Adrenal gland (tissue), 19 donors: ENCODE measurements at places on chromosomes 6 and 20. TPM values are rescaled to one million over a fixed set of nuclear protein-coding genes. Genes with fewer than 3 reads are reported as not detected.

GRCh38 chr6:11585426-11586016 lies 48.0 kb downstream of the TMEM170B start:
- H3K27me3 ChIP-seq: no peaks in the 10 kb centered on the region
- H3K4me1 ChIP-seq: no peaks in the 10 kb centered on the region
- no peak for DNase-seq
- no peaks in the 10 kb centered on the region for H3K36me3 ChIP-seq

The RIPOR2 gene
- polyA plus RNA-seq: 1.7 TPM

GRCh38 chr6:26351544-26351953 lies 13.4 kb upstream of the BTN3A2 start:
- peak; percentile 65 for DNase-seq
- H3K36me3 ChIP-seq: no peaks in the 10 kb centered on the region
- H3K27me3 ChIP-seq: no peaks in the 10 kb centered on the region

The ADAM33 gene
- polyA plus RNA-seq: 33.2 TPM

DNA sequence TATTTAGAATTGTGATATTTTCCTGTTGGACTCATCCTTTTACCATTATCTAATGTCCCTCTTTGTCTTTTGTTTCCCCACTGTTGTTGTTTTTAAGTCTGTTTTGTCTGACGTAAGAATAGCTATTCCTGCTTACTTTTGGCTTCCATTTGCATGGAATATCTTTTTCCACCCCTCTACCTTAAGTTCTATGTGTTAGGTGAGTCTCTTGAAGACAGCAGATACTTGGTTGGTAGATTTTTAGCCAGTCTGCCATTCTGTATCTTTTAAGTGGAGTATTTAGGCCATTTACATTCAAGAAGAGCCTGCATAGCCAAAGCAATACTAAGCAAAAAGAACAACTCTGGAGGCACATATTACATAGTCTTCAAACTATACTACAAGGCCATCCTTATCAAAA lies 39.2 kb downstream of the CTCFL start:
- H3K36me3 ChIP-seq: no peaks in the 10 kb centered on the region
- H3K27me3 ChIP-seq: peaks cover 6% of the 10 kb centered on the region
- no peak overlapping the region for H3K4me3 ChIP-seq
- H3K27ac ChIP-seq: no peak overlapping the region
- H3K4me1 ChIP-seq: no peaks in the 10 kb centered on the region
- DNase-seq: no peak

The OLIG3 gene
- not detected for polyA plus RNA-seq

- no peak for DNase-seq
- no peaks in the 10 kb centered on the region for H3K27me3 ChIP-seq
- H3K36me3 ChIP-seq: no peaks in the 10 kb centered on the region
- H3K4me3 ChIP-seq: no peak overlapping the region
These were observed 80.6 kb downstream of the KCNQ5 start for GRCh38 chr6:72702421-72702820.

- no peaks in the 10 kb centered on the region for H3K36me3 ChIP-seq
- DNase-seq: no peak
- no peaks in the 10 kb centered on the region for H3K27me3 ChIP-seq
- H3K4me1 ChIP-seq: peaks cover 18% of the 10 kb centered on the region
- H3K4me3 ChIP-seq: no peak overlapping the region
These were observed 61.8 kb upstream of the TIAM2 start for GRCh38 chr6:154933181-154933827.

DNA sequence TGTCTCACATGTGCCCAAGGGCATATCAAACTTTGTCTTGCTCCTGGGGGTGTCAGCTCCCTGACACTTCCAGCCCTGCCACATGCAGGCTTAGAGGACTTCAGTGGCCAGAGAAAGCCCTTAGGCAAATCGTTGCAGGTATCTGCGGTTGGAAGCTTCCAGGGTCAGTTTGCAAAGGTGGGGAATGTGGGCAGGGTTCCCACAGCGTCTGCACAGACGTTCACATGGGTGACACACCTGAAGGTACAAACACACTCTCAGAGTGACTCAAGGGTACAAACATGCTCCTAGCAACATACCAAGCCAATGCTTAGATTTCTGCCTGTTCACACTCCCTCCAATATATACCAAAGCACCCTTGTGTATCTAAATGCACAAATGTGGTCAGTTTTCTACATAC lies 30.0 kb downstream of the VSTM2L start:
- no peak for DNase-seq
- no peaks in the 10 kb centered on the region for H3K4me1 ChIP-seq
- no peak overlapping the region for H3K27ac ChIP-seq
- H3K4me3 ChIP-seq: no peak overlapping the region
- H3K27me3 ChIP-seq: no peaks in the 10 kb centered on the region

The TCP11 gene
- 0.13 TPM for polyA plus RNA-seq

The DACT2 gene
- 0.05 TPM for polyA plus RNA-seq

DNA sequence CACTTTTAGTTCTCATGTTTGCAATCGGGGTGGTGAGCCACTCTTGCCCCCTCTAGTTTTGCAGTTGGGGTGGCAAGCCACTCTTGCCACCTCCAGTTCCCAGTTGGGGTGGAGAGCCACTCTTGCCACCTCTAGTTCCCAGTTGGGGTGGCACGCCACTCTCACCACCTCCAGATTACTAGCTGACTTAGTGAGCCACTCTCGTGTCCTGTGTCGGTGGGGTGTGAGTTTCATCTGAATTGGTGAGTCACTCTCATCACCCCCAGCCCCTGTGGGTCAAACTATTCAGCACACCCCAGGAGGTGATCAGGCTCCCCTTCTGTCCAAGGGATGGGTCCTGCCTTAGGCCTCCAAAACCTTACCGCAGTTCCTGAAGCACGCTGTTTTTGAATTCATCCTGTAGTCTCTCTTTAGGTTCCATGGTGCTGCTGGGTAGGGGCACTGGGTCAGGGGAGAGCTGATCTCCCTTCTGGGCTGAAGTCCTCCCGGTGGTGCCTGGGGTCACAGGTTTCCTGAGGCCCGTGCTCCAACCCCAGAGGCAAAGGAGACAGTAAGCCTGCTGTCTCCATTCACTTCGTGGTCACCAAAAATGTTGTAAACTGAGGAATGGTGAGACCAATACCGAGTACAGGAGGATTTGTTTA lies 224.2 kb upstream of the SYNCRIP start:
- peak overlapping the region; percentile 69 for H3K27ac ChIP-seq
- no peaks in the 10 kb centered on the region for H3K27me3 ChIP-seq
- H3K36me3 ChIP-seq: no peaks in the 10 kb centered on the region
- no peak overlapping the region for H3K4me3 ChIP-seq
- H3K4me1 ChIP-seq: peaks cover 28% of the 10 kb centered on the region
- DNase-seq: no peak

GRCh38 chr6:31776989-31777666 lies at the start of gene VWA7:
Gene VWA7 (minus strand): TSS chr6:31777328. CDS start chr6:31776779, 549 bp downstream.
- peaks cover 38% of the 10 kb centered on the region for H3K36me3 ChIP-seq
- H3K4me3 ChIP-seq: no peak within 1 kb of the TSS
- no peaks in the 10 kb centered on the region for H3K27me3 ChIP-seq
- H3K27ac ChIP-seq: no peak within 1 kb of the TSS
- peak; percentile 45 for DNase-seq
- H3K4me1 ChIP-seq: peaks cover 8% of the 10 kb centered on the region

DNA sequence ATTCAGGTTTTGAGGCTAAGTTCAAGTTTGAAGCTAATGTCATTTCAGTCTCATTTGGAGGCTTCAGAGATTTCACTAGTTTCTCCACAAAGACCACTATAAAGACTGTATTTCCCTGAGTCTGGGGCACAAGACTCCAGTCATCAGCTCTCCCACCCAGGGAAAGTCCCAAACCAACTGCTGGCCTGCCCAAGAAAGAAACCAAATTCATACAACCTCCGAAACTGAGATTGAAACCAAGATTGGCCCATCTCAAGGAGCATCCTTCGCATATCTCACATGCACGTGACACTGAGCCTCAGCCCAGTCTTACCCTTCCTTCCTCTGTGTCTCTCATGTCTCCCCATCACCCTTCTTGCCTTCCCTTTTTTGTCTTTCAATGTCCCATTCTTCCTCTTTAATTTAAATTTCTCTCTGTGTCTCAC lies 3.5 kb upstream of the LTA start:
- no peak overlapping the region for H3K27ac ChIP-seq
- DNase-seq: no peak
- no peaks in the 10 kb centered on the region for H3K36me3 ChIP-seq
- H3K4me3 ChIP-seq: no peak overlapping the region
- no peaks in the 10 kb centered on the region for H3K27me3 ChIP-seq

The SPDEF gene
- polyA plus RNA-seq: 0.13 TPM

GRCh38 chr6:36326356-36326995 lies 10.2 kb downstream of the BNIP5 start:
- no peak for DNase-seq
- no peaks in the 10 kb centered on the region for H3K36me3 ChIP-seq
- peaks cover 10% of the 10 kb centered on the region for H3K4me1 ChIP-seq

The AFG1L gene
- polyA plus RNA-seq: 3.1 TPM

The KCNQ5 gene
- 1.1 TPM for polyA plus RNA-seq

- H3K4me3 ChIP-seq: no peak overlapping the region
- DNase-seq: no peak
- no peaks in the 10 kb centered on the region for H3K4me1 ChIP-seq
- no peaks in the 10 kb centered on the region for H3K36me3 ChIP-seq
These were observed 452.7 kb downstream of the PREX1 start for GRCh38 chr20:48374991-48375595.

GRCh38 chr6:12111363-12111670 lies 99.2 kb downstream of the HIVEP1 start:
- DNase-seq: no peak
- no peaks in the 10 kb centered on the region for H3K27me3 ChIP-seq
- H3K4me3 ChIP-seq: no peak overlapping the region
- no peaks in the 10 kb centered on the region for H3K36me3 ChIP-seq
- no peak overlapping the region for H3K27ac ChIP-seq

DNA sequence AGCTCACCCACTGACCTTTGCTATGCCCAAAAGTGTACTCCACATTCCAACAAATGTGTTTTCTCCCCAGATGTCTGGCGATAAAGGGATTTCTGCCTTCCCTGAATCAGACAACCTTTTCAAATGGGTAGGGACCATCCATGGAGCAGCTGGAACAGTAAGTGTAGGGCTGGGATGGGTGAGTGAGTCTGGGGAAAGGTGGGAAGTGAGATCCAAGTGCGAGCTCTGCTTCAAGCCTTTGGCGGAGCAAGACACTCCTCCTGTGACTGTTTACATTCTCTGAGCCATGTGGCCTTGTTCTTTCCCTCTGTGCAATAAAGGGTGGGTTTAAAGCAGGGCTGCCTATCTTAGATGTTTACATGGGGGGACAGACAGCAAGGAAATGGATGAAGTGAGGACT lies 1.9 kb downstream of the UBE2C start:
- H3K27me3 ChIP-seq: no peaks in the 10 kb centered on the region
- no peak for DNase-seq
- H3K27ac ChIP-seq: no peak overlapping the region
